ENCODE measurements at places on chromosomes 5 and 9.

DNA sequence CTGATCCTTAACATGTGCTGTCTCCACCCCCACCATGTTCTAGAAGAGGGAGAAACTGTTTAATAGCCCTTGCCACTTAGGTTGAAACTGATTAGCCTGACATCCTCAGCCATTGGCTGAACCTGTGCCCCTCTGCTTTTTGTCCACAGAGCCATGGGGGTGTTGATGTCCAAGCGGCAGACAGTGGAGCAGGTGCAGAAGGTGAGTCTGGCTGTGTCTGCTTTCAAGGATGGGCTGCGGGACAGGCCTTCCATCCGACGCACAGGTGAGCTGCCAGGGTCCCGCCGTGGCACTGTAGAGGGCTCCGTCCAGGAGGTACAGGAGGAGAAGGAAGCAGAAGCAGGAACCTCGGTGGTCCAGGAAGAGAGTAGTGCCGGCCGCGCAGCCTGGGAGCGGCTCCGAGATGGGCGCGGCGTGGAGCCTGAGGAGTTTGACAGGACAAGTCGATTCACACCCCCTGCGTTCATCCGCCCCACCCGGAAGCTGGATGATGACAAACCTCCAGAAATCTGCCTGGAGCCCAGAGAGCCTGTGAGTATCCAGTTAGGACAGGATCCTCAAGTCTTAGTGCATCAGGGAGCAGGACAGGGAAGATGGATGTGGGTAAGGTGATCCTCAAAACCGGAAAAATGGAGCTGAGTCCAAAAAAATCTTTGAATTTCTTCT, 13.2 kb downstream of the PHF24 start:
- no peak for DNase-seq

DNA sequence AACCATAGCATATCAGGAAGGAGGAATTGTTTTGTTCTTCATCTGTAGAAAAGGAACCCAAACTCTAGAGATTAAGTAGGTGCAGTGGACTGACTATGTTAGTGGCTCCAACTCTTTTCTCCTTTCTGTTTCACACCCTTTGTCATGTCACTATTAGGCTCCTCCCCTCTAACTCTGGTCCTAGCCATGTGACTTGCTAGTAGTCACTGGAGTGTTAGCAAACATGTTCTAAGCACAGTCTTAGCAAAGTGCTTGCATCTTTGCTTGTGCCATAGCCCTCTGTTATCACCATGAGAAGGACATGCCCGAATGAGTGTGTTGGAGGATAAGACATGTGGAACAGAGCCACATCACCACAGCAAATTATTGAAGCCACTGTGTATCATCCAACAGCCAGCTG, 55.4 kb upstream of the PPP3R2 start:
- DNase-seq, result no peak

- no peak for DNase-seq
Measured at GRCh38 chr5:16615741-16616535, 859 bp downstream of the RETREG1 start.

GRCh38 chr5:16784843-16785791, 151.0 kb downstream of the MYO10 start:
- no peak for DNase-seq

DNA sequence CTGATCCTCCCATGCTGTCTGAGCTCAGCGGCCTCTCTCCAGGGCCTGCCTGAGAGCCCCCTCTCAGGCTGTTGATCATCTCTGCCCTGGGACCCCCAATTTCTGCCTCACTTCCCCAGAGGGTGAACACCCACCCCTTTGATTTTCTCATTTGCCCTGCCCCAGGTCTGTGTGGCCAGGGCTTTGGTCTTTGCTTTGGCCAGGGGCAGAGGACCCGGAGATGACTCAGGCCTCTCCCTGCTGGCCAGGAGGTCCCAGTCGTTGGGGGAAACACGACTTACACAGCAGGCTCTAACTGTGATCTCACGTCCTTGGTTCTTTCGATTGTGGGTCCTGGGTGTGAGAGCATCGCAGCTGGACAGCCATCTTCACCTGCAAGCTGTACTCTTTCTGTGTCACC, 1.1 kb upstream of the ADAMTS2 start:
- DNase-seq, result no peak

GRCh38 chr9:91589101-91589553, 165.5 kb upstream of the NFIL3 start:
- peak; percentile 43 for DNase-seq

DNA sequence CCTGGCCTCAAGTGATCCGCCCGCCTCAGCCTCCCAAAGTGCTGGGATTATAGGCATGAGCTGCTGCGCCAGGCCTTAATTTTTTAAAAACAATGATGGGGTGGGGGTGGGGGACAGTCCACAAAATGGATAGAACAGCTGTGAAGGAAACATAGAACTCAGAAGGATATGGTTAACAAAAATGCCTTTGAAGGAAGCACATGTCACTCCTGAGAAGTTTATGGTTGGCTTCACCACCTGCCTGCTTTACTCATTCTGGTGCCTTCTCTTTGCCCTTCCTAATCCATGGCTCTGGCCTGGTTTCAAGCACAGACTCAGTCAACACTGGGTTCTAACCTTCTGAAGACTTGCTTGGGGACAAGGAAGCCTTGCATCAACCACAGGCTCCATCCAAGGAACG, 10.3 kb downstream of the BAG1 start:
- no peak for DNase-seq

GRCh38 chr9:94855903-94856302, 129.4 kb downstream of the AOPEP start:
- DNase-seq, result no peak

GRCh38 chr9:126947529-126947928, 32.9 kb downstream of the RALGPS1 start:
- DNase-seq, result no peak

DNA sequence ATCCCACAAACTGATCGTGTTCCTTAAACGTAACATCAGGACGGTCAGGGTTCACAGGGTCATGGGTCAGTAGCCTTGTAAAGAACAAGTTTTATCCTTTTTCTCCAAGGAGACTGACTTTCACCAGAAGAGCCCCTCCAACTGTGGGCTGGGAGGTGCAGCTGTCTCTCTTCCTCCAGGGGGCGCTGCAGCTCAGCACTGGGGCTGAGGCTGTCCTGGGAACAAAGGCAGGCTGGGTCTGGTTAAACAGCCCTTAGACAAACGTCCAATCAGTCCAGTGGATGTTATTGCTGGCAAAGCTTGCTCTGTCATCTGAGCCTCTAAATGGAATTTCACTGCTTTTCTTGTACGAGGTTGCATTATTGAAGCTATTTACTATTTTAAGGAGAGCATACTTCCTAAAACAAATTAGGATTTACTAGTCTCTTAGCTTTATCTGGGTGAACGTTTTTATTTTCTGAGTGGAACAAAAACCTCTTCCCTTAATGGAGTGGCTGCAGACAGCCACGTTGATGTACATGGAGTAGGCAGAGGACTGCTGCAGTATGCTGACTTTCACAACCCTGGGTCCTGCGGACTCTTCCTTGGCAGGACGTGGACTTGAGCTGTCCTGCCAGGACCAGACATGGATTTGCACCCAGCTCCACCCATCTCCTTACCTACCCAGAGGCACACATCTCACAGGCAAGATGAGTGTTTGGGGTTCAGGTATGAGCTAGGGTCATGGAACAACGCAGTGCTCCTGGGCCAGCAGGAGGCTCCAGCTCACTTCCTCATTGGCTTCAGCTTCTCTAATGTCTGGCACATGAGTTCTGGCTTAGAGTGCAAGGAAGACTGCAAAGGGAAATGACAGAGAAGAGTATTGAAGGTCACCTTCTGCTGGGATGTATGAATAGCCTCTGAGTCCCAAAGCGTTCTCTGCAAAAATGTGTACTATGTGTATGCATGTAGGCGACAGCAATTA, 7.8 kb downstream of the EXOSC2 start:
- DNase-seq, result peak; percentile 59

- no peak for DNase-seq
Measured at GRCh38 chr5:42840269-42840668, 28.6 kb upstream of the SELENOP start.

All from renal cortex interstitium (tissue), 15 donors.